ENCODE measurements at places on chromosomes 4 and X.

- DNase-seq, result no peak
Observed at GRCh38 chr4:148778980-148779675, 336.9 kb upstream of the NR3C2 start.

DNA sequence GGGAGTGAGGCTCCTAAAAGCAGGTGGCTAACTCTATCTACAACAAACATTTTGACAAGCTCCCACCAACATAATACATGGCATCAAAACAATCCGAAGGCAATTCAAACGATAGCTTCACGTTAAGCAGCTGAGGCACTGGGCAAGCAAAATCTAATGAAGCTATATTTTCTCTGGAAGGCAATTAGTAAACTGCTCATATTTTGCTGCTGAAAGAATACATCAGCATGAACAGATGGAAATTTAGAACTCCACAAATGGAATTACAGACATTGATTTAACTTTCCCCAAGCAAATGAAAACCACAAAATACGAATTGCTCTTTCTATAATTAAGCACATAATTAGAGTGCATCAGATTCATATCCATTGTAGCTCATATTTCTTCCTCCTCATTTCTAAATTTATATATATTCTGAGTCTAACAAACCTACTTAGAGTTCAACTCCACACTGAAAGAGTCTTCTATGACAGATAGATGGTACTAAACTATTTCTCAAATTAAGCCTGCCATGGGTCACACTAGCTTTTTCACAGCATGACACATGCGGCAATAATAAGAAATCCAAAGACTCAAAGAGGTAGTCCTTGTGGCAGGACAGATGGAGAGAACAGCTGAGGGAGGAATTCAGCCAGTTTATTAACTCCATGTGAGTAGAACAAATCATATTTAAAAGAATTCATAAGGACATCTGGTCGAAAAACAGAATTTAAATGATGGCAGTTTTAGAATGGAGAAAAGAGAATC is 305.4 kb downstream of the MAPK10 start:
- DNase-seq, result no peak

DNA sequence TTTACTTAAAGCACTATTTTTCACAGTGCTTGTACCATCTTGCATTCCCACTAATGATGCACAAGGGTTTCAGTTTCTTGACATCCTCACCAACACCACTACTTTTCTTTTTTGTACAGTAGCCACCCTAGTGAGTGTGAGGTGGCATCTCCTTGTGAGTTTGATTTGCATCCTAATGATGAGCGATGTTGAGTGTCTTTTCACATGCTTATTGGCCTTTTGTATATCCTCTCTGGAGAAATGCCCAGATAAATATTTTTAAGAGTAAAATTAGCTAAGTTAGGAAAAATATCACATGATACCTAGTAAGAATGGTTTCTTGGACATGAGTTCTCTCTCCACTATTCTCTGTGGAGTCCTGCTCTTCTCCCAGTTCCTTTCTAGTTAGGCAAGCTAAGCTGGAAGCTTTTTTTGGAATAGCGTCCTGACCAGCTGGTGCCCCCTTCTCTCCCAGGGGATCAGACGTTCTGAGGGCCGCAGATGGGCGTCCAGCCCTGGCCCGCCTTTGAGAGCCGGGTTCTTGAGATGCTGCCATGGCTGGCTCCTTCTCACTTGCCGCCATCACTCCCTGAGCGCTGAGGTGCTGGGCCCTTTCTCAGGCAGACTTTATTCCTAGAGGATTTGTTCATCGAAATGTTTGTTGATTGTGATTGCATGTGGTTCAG is 132.1 kb downstream of the ARHGAP10 start:
- no peak for DNase-seq

GRCh38 chrX:40109288-40110008 is 11.7 kb upstream of the BCOR start:
- DNase-seq, result peak; percentile 81

DNA sequence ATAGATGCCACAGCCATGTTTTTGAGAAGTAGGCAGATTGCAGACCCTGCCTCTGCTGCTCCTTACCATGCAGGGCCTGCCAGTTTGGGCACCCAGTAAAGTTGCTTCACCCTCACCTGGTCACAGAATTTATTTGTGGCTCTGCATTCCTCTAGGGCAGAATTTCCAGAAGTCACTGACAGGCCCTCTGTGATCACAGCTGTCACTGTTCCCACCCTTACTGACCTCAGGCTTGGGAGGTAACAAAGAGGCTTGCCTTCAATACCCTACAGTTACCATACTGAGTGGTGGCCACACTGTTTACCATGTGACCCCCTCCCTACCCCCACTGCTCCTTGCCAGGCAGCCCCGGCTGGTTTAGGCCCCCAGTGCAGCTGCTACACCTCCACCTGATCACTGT is 375.1 kb downstream of the SH3BGRL start:
- no peak for DNase-seq

GRCh38 chrX:151821226-151821625 is 86.7 kb downstream of the CNGA2 start:
- DNase-seq, result no peak

DNA sequence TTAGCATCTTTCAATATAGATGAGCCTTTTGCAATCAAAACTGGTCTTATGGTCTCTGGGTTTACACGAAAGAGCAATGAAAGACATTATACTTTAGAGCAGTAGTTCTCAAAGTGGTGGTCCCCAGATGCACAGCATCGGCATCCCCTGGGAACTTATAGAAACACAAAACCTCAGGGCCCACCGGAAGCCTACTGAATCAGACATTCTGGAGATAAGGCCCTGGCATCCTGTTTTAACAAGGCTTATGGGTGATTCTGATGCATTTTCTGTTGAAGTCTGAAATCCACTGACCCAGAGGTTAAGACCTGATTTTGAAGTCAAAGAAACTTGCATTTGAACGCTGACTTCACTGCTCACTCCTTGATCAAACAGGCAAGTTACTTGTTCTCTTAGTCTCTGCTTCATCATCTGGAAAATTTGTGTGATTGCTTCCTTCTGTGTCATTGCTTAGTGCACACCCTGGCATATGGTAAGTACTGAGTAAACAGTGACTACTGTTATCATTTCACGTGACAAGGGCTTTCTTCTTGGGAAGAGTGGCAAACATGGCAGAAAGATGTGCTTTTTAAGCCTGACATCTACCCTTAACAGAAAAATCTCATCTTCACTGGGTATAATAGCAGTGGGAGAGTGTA is 14.5 kb downstream of the CHRNA9 start:
- no peak for DNase-seq

DNA sequence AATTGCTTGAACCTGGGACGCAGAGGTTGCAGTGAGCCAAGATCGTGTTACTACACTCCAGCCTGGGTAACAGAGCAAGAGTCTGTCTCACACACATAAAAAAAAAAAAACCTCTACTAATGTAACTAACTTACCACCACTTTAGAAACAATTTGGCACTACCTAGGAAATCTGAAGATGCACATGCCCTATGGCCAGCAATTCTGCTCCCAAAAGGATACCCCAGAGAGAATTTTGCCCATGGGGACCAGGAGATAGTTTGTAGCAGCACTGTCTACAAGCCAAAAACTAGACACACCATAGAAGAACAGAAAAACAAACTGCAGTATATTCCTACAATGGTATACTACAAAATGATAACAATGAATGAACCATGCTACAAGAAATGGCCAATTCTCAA is 37.5 kb downstream of the USP46 start:
- DNase-seq, result no peak

- DNase-seq, result no peak
Observed at GRCh38 chr4:22676063-22676462, 16.7 kb upstream of the GBA3 start.

DNA sequence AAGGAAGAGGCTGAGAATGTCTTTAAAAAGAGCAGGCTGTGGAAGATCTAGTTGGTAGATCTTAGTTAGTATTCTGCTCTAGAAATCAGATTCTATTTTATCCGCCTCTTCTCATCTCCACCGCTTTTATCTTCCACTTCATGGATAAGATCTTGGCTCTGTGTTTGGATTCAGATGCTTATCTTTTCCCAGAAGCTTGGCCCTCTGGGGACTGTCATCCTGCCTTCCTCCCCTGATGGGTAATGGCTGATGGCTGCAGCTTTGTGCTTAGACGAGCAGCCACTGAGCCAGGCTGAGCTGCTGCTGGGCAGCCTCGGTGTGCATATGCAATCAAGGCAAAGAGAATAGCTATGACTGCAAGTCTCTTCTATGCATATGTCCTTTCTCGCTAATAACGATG is 23.5 kb downstream of the TRIML1 start:
- no peak for DNase-seq

- peak; percentile 27 for DNase-seq
Observed at GRCh38 chr4:8916351-8916885, 44.8 kb upstream of the HMX1 start.

GRCh38 chrX:139825618-139826017 is 107.2 kb downstream of the ATP11C start:
- no peak for DNase-seq

Measured in sciatic nerve (tissue), 2 donors.